ENCODE measurements at places on chromosomes 4 and X. TPM values are rescaled to one million over a fixed set of nuclear protein-coding genes. Genes with fewer than 3 reads are reported as not detected.

Gene SULT1B1
- total RNA-seq: 0.18 TPM

Gene UNC5C
- total RNA-seq: under 0.01 TPM

Gene LAMP2
- total RNA-seq: 129 TPM

Gene KIF4A
- total RNA-seq: 19.0 TPM

Gene BMPR1B
- total RNA-seq: 0.90 TPM

Gene GPR82
- not detected for total RNA-seq

Gene SLC49A3
- under 0.01 TPM for total RNA-seq

Gene NIPAL1
- 1.1 TPM for total RNA-seq

Gene UGT2A1
- not detected for total RNA-seq

Gene SERTM2
- total RNA-seq: under 0.01 TPM

Gene NEXMIF
- total RNA-seq: under 0.01 TPM

Gene SYN1
- under 0.01 TPM for total RNA-seq

Gene L1CAM
- total RNA-seq: 0.36 TPM

Gene SLC10A4
- not detected for total RNA-seq

Gene OTC
- not detected for total RNA-seq

Gene PAGE5
- total RNA-seq: not detected

Gene REPS2
- 0.18 TPM for total RNA-seq

Gene JCHAIN
- 0.83 TPM for total RNA-seq

Gene NHS
- 0.90 TPM for total RNA-seq

Gene SHISA3
- total RNA-seq: under 0.01 TPM

Gene RAB9B
- 0.90 TPM for total RNA-seq

Gene H2BW2
- total RNA-seq: not detected

Gene LDOC1
- 7.2 TPM for total RNA-seq

Gene ANK2
- 5.3 TPM for total RNA-seq

Gene MAGEB17
- under 0.01 TPM for total RNA-seq

Gene NDUFC1
- 25.1 TPM for total RNA-seq

Gene TEX13A
- not detected for total RNA-seq

Gene BEND4
- total RNA-seq: not detected

Gene SETD7
- total RNA-seq: 46.6 TPM

Gene CXCL6
- total RNA-seq: not detected

Gene MAGEA10
- not detected for total RNA-seq

Gene HTR2C
- not detected for total RNA-seq

Gene HPRT1
- total RNA-seq: 15.6 TPM

Gene CLDN22
- total RNA-seq: not detected

Gene PPM1K
- 11.9 TPM for total RNA-seq

Gene UCHL1
- 972 TPM for total RNA-seq

Gene GLUD2
- 1.6 TPM for total RNA-seq

Gene GPR34
- not detected for total RNA-seq

Gene CFAP99
- total RNA-seq: not detected

Gene KLHL34
- not detected for total RNA-seq

Gene PLK4
- 15.1 TPM for total RNA-seq

Gene AKAP17A
- total RNA-seq: 10.6 TPM

Gene TENM3
- total RNA-seq: 173 TPM

Gene CXCL13
- not detected for total RNA-seq

Gene C4orf17
- total RNA-seq: not detected

Gene ETDB
- total RNA-seq: not detected

Gene ANTXR2
- 115 TPM for total RNA-seq

All from IMR-90 (cell line).